Fibroblast of skin of left biceps (primary cell): ENCODE measurements at places on chromosomes 2 and 18.

DNA sequence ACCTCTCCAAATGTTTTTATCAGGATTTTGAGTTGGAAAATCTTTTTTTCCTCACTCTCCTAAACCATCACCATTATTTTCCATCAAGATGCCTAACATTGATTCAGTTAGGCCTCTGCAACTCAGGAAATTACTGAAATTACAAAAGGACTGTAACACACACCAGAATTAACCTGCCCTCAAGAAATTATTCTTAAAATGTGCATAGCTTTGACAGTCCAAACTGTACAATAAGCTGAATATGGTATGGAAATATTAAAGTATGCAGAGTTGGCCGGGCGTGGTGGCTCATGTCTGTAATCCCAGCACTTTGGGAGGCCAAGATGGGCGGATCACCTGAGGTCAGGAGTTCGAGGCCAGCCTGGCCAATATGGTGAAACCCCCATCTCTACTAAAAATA is 50.2 kb upstream of the PHLPP1 start:
- DNase-seq: no peak

DNA sequence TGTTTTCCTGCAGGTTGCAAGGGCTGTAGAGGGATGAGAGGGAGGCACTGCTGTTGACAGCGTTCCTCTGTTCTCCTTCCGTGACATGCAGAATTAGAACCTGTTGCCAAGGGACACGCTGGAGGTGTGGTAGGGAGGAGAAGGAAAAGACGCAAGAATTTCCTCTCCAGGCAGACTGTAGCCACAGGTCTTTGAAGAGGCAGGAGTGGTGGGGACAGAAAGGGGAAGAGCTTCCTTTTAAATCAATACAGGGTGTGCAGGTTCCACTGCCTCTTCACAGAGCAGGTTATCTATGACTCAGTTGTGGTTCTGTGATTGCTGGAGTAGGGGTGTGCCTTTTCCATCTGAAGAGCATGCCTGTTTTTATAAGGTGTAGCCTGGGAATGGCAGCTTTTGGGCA is 133.0 kb downstream of the WDSUB1 start:
- DNase-seq: no peak

- no peak for DNase-seq
Measured at GRCh38 chr18:3323900-3324299, 62.0 kb downstream of the MYL12B start.

DNA sequence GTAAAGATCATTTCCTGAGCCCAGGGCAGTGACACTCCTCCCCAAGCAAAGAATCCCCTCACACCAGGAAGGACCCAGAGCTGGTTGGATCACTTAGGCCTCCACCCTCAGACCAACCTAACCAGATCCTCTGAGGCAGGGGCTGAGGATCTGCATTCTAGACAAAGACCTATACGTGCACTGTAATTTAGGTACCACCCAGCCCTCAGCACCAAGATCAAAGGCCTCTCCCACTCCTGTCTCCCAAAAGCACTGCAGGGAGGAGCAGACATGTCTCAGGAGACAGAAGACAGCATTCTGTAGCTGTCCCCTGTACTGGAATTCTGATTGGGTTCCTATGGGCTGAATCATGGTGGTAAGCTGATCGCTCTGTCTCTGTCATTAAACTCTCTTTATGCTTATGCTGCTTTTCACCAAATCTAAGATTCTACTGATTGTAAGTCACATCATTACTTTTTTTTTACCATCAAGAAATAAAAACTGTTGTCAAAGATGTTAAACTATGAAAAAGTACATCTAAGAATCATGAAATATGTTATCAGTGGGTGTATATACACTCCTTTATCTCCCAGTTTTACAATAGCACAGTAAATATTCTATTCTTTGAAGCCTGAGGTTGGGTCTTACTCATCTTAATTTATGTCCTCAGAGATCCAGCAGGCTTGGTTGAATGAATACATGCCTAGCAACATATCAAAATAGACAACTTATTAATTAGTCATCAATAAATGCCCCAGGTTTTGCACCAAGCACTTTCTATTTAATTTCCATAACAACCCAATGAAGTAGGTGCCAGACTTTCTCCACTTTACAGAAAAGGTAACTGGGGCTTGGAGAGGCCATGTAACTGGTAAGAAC is 28.3 kb downstream of the MCFD2 start:
- DNase-seq: no peak

- DNase-seq: no peak
Measured at GRCh38 chr2:162365392-162365791, 21.5 kb downstream of the GCA start.

DNA sequence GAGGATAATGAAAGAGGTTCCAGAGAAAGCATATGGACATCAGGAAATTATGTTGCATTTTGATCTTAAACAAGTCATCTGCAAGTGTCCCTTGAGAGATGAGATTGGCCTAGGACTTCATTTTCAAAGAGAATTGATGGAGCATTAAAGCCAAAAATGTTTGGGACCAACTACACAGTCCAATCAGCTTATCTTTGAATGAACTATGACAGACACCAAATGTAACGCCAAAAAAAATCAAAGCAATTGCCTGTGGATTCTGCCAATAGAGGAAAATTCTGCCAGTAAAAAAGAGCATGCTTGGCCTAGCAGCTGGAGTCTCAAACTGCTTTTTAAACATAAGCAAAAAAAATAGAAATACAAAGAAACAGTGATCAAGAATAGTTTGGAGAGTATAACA is 594.5 kb upstream of the CHAC2 start:
- DNase-seq: no peak

GRCh38 chr2:219285373-219285735 is 6.2 kb downstream of the DNAJB2 start:
- DNase-seq: no peak

GRCh38 chr2:107136733-107137132 is 250.8 kb upstream of the ST6GAL2 start:
- no peak for DNase-seq

DNA sequence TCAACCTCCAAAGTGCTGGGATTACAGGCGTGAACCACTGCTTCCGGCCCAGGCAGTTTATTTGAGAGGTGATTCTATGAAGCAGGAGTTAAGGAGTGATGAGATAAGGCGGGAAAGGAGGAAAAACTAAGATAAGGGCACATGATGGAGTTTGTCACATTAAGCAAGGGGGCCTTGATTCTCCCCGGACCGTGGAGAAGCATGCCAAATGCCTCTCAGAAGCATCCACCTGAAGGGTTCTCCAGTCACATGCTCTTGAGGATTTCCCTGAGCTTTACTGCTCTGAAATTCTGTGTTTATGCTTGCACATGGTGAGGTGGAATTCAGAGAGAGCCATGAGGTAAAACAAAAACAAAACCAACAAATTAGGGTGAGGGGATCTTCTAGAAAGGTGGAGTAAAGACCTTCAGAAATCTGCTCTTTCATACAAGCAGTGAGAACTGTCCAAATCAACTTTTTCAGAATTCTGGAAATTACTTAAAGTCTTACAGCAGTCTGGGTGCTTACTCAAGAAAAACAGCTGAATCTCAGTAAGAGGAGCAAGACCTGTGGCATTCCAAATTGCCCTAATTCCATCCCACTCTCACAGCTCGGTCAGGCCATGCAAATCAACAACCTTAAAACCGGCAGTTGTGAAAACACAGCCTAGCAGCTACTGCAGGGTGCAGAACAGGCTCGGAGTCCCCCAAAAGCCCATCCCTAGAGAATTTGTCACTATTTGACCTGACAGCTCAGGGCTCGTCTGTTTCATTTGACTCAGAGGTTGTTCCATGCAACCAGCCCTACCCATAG is 69.1 kb upstream of the CTLA4 start:
- DNase-seq: no peak

- no peak for DNase-seq
Measured at GRCh38 chr2:236579746-236580315, 10.2 kb downstream of the ACKR3 start.

GRCh38 chr2:219475697-219476651 is 22.7 kb upstream of the GMPPA start:
- peak; percentile 65 for DNase-seq

DNA sequence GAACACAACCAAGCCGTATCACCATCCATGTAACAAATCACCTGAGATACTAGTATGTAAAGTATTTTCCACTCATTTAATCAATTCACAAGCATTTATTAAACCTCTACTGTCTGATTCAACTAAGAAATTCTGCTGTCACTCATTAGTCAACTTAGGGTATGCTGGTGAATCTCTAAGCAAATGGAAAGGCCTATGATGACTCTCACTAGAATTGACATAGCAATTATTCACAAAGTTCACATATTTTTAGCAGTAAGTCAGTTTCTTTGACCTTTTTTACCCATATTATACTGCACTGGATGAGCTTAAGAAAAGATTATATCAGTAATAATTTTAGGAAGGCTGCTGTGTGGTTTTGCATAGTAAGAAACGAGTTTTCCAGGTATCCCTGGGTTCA is 130.1 kb downstream of the SLC8A1 start:
- no peak for DNase-seq

- no peak for DNase-seq
Measured at GRCh38 chr2:11891028-11891427, 144.6 kb downstream of the LPIN1 start.

DNA sequence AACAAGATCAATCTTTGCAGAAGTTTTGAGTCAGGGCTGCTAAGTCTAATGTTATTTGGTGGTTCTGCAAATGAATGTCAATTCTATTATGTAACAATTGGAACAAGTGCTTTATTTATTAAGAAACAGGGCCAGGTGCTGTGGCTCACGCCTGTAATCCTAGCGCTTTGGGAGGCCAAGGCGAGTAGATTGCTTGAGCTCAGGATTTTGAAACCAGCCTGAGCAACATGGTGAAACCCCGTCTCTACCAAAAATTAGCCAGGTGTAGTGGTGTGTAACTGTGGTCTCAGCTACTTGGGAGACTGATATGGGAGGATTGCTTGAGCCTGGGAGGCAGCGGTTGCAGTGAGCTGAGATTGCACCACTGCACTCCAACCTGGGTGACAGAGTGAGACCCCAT is 13.2 kb upstream of the RNF103 start:
- no peak for DNase-seq

GRCh38 chr2:159446201-159446600 is 159.7 kb upstream of the WDSUB1 start:
- DNase-seq: no peak

GRCh38 chr2:204824751-204825453 is 279.6 kb downstream of the PARD3B start:
- DNase-seq: no peak

- DNase-seq: no peak
Measured at GRCh38 chr2:236928380-236929037, 157.2 kb upstream of the COPS8 start.

- no peak for DNase-seq
Measured at GRCh38 chr2:123362671-123363440, 662.2 kb upstream of the CNTNAP5 start.

GRCh38 chr2:202035089-202035940 is 1.7 kb downstream of the FZD7 start:
- no peak for DNase-seq

GRCh38 chr2:210663631-210664089 is 107.3 kb downstream of the CPS1 start:
- DNase-seq: no peak

DNA sequence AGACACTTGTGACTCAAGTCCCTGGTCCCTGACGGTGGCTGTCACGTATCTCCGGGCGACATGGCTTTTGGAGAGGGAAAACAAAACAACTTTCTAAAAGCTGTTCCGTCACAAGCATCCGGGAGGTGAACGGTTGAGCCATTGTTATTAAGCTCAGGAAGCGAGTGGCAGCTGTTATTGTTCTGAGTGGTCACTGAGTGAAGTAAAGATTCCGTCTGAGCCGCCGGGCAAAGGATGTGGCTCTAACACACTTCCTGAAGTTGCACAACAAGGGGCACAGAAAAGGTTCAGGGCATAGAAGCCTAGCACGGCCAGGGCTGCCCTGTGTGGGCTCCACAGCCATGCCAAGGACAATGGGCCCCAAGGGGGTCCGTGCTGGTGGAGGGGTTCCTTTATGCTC is 24.3 kb downstream of the INPP5D start:
- no peak for DNase-seq

- no peak for DNase-seq
Measured at GRCh38 chr18:37565977-37566478, 430 bp upstream of the CELF4 start.

DNA sequence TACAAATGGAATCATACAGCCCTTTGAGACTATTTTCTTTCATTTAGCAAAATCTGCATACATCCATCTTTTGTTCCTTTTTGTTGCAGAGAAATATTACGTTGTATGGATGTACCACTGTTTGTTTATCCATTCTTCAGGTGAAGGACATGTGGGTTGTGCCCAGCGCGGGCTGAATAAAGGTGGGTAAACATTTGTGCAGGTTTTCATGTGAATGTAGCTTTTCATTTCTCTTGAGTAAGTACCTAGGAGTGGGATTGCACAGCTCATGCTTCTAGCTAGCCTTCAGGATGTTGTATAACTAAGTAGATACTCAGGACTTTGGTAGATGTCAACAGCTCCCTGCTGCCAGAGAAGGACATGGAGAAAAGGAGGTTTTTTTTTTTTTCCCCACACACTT is 50.6 kb upstream of the SPRED2 start:
- DNase-seq: no peak

- no peak for DNase-seq
Measured at GRCh38 chr18:35581898-35582641, 530 bp downstream of the GALNT1 start.

GRCh38 chr18:66640431-66640830 is 36.5 kb upstream of the CDH19 start:
- no peak for DNase-seq

- no peak for DNase-seq
Measured at GRCh38 chr2:176392249-176392648, 123.0 kb downstream of the MTX2 start.

DNA sequence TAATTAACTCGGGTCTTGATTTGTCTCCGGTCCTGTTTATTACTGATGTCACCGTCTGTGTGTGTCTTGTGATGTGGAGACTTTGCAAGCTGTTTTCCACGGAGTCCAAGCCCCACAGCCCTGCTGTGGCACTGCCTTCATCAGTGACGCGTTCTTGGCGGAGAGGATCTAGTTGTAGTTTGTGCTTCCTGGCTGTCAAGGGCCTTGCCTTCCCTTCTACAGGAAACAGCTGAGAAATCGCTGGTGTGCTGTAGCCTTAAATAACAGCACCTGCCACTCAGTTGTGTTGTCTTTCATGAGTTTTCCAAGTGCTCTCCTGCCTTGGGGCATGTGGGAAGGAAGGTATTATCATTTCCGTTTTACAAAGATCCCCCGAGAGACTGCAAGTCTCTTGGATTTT is 26.3 kb downstream of the CTIF start:
- no peak for DNase-seq
